ENCODE measurements at places on chromosomes 2 and 18.

GRCh38 chr2:134178138-134178877 lies 75.6 kb upstream of the MGAT5 start:
- no peak for DNase-seq

DNA sequence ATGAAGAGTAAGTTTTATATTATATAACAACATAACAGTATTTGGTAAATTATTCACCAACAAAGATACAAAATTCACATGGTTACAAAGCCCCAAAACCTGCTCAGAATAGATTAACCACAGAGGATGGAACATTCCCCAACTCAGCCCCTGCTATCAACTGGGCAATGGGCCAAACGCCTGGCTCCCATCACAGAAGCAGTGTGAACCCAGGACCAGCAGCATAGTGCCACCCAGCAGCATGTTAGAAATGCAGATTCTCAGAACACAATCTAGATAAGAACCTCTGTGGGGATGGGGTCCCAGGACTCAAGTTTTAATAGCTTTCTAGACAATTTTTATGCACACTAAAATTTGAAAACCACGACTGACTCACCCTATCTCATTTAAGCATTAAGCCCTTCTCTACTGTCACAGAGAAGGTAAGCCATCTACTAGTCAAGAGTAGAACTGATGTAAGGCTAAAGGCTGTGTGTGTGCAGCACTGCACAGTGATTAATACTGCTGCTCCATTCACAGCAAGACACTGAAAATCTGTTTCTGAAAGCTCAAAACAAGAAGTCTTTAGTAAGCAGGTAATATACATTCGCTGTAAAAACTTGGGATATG lies 15.2 kb downstream of the AFG3L2 start:
- no peak for DNase-seq

DNA sequence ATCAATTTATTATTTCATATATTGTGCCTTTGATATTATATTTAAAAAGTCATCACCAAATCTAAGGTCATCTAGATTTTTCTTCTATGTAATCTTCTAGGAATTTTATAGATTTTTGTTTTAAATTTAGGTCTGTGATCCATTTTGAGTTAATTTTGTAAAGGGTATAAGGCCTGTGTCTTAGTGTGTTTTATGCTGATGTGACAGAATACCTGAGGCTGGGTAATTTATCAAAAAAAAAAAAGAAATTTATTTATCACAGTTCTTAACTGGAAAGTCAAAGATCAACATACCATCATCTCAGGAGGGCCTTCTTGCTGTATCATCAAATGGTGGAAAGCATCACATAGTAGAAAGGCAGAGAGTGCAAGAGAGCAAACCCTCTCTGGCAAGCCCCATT lies 216.2 kb downstream of the PDE1A start:
- DNase-seq: no peak

DNA sequence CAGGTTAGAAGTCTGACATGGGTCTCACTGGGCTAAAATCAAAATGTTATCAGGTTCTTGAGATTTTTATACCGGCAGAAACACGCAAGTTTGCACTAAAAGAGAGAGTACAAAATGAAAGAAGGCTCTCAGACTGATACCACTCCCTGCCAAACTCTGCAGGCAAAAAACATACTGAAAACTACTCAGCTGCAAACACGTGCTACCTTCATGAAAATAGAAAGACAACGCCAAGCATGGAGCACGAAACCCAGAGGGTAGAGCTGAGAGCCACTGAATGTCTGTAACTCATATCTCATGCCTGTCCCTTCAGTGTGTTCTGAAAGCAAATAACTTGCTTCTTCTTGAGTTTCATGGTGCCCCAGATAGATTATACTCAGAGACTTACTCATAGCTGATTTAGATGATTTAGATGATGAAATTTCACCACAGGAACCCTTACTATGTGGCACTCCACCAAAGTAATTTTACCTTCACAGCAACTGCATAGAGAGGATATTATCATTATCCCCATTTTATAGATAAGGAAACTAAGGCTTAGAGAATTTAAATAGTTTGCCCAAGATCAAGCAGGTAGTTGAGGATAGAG lies 313.0 kb upstream of the SLC39A10 start:
- no peak for DNase-seq

GRCh38 chr2:121505986-121506586 lies 24.6 kb upstream of the RNU4ATAC start:
- DNase-seq: no peak

- DNase-seq: no peak
Observed at GRCh38 chr2:1539973-1540372, 126.7 kb downstream of the TPO start.

- DNase-seq: no peak
Observed at GRCh38 chr2:66545258-66545657, 110.3 kb downstream of the MEIS1 start.

- no peak for DNase-seq
Observed at GRCh38 chr2:62201307-62201706, 5.4 kb downstream of the B3GNT2 start.

DNA sequence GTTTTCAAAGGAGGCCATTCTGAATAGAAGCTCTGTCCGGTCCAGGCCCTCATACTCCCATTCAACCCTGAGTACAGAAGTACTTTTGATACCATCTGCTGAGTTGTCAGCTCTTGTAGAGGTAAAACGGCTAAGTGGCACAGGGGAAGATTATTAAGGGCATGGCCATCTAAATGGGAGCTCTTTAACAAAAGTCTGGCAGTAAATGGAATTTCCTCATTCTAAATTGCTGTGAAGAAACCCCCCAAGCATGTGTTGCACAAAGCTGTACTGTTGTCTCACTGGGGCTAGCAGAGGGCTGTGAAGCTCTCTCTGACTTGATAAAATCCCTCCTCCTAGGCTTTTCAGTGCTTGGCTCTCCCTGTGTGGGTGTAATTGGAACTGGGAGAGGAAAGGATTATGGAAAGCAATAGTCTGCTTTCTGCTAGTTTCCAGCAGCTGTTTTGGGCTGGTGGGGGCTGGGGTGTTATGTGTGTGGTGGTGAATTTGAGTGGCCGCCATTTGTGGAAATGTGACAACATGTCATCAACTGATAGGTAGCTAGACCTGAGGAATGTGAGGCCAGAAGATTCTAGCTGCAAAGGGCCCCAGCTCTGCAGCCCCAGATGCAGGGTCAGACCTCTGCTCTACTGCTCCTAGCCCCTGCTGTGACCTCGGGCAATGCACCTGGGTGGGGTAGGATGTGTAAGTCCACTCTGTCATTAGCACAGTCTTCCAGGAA lies 65.1 kb downstream of the MAP4K4 start:
- DNase-seq: no peak

- no peak for DNase-seq
Observed at GRCh38 chr2:105313877-105314276, 15.7 kb downstream of the TGFBRAP1 start.

- no peak for DNase-seq
Observed at GRCh38 chr2:20403774-20404312, 43.0 kb upstream of the RHOB start.

GRCh38 chr2:74957886-74958273 lies 563 bp upstream of the POLE4 start:
- no peak for DNase-seq

DNA sequence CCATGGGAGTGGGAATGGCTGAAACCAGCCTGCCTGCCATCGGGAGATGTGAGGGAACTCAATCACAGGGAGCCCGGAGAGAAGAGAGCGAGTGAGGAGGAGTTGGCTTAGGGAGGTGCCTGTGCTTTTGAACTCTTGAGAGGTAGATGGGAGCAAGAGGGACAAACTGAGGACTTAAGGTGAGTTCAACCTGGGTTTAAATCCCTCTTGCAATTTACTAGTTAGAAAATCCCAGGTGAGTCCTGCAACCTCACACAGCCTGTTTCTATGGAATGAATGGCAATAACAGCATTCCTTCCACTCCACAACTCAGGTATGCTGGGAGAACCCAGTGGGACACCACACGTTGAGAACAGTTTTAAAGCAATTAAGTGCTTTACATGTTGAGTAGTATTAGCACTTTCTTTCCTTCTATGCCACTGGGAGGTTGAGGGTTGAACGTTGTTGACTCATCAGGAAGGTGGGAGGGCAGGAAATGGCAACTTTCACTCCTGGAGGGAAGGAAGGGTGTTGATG lies 57.3 kb downstream of the VIT start:
- no peak for DNase-seq

DNA sequence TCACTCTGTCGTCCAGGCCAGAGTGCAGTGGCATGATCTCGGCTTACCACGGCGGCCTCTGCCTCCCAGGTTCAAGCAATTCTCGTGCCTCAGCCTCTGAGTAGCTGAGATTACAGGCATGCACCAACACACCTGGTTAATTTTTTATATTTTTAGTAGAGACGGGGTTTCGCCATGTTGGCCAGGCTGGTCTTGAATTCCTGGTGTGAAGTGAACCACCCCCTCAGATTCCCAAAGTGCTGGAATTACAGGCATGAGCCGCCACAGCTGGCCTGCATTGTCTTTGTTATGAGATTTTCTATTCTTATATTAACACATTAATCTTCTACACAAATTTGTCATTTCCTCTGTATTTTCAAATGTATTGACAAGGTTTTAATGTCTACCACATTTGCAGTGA lies 75.2 kb downstream of the SEPTIN10 start:
- no peak for DNase-seq

GRCh38 chr2:24181849-24182248 lies 7.0 kb downstream of the FAM228A start:
- no peak for DNase-seq
